ENCODE measurements at places on chromosomes 3 and 15. TPM values are rescaled to one million over a fixed set of nuclear protein-coding genes. Genes with fewer than 3 reads are reported as not detected.

RAB7A gene
- 233 TPM for total RNA-seq

AP3B2 gene
- 2.4 TPM for total RNA-seq

TM4SF1 gene
- total RNA-seq = 149 TPM

FRMD5 gene
- 6.7 TPM for total RNA-seq

ZBED2 gene
- total RNA-seq = not detected

RFTN1 gene
- total RNA-seq = 119 TPM

DNA sequence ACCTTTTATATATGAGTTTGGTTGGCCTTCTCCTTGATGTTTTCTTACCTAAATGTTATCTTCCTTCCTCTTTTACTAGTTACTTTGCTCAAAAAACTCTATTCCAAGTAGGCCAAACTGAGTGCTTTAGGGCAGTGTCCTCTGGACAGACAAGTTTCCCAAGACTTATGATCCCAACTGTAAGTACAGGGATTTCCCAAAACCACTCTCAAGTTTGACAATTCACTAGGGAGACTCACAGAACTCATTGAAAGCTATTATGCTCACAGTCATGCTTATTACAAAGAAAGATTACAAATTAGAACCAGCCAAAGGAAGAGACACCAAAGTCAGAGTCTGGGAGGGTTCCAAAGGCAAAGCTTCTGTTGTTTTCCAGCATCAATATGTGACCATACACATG lies 534.2 kb upstream of the ALCAM start:
- no peak for DNase-seq

- DNase-seq = no peak
These were observed 66.5 kb downstream of the NME9 start for GRCh38 chr3:138263104-138263503.

DNA sequence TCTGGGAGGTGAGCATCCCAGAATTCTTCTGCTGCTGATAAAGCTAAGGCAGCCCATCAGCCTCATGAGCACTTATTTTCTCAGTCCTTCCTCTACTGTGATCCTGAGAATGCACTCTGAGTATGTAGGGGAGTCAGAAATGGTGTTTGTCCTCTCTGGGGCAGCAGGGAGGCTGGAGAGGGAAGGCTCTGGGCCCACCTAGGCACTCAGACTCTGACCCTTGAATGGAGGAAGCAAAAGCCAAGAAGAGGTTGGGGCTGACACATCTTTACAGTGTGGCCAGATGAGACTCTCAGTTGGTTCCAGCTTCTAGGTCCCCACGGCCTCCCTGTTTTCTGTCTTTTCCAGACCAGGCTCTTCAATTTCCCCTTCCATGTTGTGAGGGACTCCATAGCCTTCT lies 36.1 kb upstream of the BLM start:
- DNase-seq = no peak

Data from sciatic nerve (tissue), 2 donors.